Fibroblast of mammary gland (primary cell): ENCODE measurements at places on chromosomes 13 and 19.
A peak's percentile ranks its signal among the peaks of the same experiment; 100 is the strongest.

GRCh38 chr13:23658929-23659541, 88.8 kb downstream of the TNFRSF19 start:
- DNase-seq, result no peak

GRCh38 chr13:32585550-32586079, 637 bp upstream of the PDS5B start:
- DNase-seq, result no peak

- DNase-seq, result peak; percentile 26
Observed at GRCh38 chr19:1970003-1970805, 29.2 kb downstream of the CSNK1G2 start.

- no peak for DNase-seq
Observed at GRCh38 chr13:20960663-20961309, 58.2 kb upstream of the XPO4 start.

- DNase-seq, result no peak
Observed at GRCh38 chr13:68050761-68051160, 820.6 kb upstream of the PCDH9 start.

DNA sequence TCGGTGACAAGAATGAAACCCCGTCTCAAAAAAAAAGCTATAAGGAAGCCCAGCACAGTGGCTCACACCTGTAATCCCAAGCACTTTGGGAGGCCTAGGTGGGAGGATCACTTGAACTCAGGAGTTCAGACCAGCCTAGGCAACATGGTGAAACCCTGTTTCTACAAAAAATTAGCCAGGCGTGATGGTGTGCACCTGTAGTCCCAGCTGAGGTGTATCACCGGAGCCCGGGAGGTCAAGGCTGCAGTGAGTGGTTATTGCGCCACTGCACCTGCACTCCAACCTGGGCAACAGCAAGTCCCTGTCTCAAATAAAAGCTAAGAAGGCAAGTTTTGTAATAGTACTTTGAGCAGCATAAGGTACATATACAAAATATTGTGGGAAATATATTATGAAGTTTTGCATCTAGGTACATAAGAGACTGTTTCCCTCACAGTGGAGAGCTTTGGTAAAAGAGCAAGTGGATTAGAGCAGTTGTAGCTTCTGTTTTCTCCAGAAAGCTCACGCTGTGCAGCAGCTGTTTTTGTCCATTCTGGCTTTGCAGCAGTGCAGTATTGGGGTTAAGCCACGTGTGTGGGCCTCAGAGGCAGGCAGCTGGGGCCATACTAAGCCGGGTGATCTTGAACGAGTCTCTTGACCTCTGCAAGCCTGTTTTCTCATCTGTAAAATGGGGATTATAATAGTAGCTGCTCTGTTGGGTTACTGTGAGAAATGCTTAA, 35.4 kb downstream of the ARHGAP35 start:
- no peak for DNase-seq

DNA sequence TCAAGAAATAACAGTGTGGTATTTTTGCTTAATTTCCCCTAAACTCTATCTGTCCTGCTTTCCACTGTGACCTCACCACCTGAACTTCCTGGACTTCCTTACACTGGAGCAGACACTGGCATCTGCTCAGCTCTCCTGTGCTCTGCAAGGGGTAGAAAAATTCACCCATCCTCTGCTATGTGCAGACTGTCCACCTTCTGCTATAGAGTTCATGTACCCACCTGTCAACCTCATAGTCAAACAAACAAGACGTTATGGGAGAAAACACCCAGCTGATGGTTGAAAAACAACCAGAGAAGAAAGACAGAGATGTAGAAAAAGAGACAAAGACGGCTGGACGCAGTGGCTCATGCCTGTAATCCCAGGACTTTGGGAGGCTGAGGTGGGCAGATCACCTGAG, 12.2 kb downstream of the LAIR1 start:
- DNase-seq, result no peak

GRCh38 chr13:27830010-27830409, 37.7 kb downstream of the GSX1 start:
- DNase-seq, result no peak

DNA sequence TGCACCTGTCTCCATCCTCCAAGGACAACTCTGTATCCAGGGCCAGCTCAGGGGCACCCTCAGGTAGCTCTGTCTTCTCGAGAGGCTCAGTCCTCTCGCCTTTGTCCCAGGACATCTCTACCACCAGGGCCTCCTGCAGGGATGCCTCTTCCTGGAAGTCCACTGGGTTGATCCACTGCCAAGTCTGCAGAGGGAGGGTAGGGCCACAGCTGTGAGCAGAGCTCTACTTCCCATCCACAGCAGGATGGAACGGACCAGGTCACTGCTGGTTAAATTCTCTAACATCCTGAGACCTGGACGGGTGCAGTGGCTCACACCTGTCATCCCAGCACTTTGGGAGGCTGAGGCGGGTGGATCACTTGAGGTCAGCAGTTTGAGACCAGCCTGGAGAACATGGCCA, 26.8 kb downstream of the IL12RB1 start:
- no peak for DNase-seq

GRCh38 chr13:109274188-109274821, 512.1 kb downstream of the IRS2 start:
- DNase-seq, result peak; percentile 94

GRCh38 chr19:34314437-34315313, 50.3 kb upstream of the GPI start:
- DNase-seq, result no peak

GRCh38 chr19:2290441-2291184, 8.6 kb upstream of the PEAK3 start:
- DNase-seq, result no peak

- peak; percentile 65 for DNase-seq
Observed at GRCh38 chr19:1251330-1252220, 3.2 kb downstream of the MIDN start.

- no peak for DNase-seq
Observed at GRCh38 chr13:87736849-87737385, 65.7 kb downstream of the SLITRK5 start.

GRCh38 chr19:33064458-33064791, 263 bp downstream of the RHPN2 start:
- no peak for DNase-seq

DNA sequence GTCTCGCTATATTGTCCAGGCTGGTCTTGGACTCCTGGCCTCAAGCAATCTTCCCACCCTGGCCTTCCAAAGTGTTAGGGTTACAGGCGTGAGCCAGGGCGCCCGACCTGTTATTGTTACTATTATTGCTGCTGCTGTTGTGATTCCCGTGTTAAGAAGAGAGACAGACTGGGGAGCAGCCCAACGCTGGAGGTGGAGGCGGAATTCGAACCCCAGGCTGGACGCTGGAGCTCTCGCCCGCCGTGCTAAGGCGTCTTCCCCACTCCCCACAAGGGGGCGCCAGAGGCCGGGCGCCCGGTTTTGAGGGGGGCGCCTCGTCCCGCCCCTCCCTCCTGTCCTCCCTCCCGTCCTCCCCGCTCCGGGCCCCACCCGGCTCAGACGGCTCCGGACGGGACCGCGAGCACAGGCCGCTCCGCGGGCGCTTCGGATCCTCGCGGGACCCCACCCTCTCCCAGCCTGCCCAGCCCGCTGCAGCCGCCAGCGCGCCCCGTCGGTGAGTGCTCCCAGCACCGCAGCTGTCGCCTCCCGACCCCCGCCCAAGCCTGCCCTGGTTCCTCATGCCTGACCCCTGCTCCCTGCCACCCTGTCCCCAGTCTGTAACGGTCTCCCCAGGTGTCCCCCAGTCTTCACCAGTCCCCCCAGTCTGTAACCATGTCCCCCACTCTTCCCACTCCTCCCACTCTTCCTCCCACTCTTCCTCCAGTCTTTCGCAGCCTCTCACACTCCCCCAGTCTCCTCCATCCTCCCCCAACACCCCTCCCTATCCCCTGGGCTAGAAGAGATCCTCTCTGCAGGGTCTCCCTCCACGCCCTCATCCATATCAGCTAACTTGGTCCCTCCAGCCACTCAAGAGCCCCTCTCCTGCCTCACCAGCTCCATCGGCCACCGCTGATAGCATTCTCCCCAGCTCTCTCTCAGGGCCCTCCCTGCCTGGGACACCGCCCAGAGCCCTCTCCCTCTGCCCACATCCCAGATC, at the start of gene EHD2:
EHD2 (plus strand) TSS at position 377 of the 976 bp plus-strand sequence. CDS start 3,191 bp downstream, outside the sequence.
- peak; percentile 73 for DNase-seq

GRCh38 chr13:27699952-27700351, 78.3 kb downstream of the POLR1D start:
- DNase-seq, result no peak

- no peak for DNase-seq
Observed at GRCh38 chr13:24713022-24713421, 32.8 kb downstream of the ATP12A start.

- DNase-seq, result no peak
Observed at GRCh38 chr19:30116984-30117555, 175.0 kb downstream of the URI1 start.

DNA sequence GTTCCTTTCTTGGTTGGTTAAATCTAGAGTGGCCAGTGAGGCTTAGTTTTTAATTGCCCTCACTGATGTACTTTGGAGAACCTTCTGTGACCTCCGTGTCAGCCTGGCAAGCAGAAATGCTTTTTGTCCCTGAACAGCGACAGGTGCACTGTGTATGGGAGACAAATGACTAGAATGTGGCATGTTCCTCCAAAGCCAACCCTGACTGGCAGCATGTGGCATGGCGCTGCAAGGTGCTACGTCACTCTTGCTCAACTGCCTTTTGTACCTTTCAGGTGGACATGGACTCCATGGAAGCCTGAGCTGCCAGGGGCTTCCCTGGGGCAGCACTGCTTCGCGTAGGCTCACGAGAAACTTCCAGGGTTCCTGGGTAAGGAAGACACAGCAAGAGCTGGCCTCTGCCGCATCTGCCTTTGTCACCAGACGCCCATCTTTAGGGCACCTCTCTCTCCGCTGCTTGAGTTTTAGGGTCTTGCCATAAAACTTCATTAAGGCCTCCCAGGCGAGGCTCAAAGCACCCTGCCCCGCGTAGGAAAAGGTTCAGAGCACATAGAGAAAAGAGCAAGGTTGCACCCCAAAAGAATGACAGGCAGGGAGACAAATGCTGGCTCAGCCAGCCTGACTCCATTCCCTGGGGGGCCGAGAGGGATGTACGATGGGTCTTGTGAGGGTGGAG, 167.1 kb upstream of the SOX1 start:
- no peak for DNase-seq

DNA sequence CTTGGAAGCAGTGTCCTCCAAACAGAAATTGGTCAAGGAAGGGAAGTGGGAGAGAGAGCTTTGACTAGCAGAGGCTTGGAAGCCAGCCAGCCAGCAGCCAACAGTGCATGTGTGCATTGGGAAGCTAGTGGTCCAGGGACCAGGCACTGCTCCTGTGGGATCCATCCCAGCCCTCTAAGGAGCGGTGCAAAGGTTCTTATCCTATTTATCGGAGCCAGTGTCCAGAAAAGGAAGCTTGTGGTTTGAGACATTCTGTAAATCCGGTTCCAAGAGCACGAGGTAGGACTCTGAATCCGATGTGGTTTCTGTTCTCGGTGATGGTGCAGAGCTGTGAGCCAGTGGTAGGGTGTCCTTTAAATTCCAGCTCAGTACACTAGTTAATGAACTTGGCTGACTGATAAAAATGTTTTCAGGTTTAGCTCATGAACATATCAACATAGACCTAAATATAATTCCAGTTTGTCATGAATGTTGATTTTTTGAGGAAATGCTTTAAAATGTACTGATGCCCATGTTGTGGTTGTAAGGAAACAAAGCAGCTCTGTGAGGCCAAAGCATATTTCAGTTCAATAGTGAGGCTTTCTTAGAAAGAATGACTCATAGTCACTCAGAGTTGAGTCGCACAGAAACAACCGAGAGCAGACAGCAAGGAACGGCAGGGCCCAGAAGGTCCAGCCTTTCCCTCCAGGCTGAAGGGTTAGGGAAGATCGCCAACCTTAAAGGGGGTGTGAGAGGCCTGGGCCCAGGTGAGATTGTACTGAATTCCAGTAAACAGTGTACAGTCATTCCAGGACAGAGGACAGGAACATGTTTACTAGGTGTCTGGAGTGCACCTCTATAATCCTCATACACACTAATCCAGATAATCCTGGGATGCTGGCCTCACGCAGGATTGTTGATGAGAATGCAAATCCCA, 21.5 kb upstream of the GARRE1 start:
- peak; percentile 92 for DNase-seq

DNA sequence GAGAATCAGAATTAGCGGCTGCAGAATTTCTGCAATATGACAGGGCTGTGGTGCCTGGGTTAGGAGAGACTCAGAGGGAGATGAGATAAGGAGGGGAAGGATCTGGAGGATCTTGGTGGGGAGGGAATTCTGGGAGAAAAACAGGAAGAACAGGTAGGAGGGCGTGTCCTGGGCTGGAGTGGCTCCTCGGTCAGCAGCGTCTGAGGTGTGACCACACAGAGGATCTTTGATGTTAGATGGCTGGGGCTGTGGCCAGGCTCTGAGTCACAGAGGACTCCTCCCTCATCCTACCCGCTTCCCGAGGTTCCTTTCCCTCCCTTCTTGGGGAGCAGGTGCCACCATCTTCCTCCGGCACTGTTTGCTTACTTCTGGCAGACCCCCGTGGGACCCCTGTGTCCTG, 6.4 kb upstream of the KLK6 start:
- DNase-seq, result no peak

DNA sequence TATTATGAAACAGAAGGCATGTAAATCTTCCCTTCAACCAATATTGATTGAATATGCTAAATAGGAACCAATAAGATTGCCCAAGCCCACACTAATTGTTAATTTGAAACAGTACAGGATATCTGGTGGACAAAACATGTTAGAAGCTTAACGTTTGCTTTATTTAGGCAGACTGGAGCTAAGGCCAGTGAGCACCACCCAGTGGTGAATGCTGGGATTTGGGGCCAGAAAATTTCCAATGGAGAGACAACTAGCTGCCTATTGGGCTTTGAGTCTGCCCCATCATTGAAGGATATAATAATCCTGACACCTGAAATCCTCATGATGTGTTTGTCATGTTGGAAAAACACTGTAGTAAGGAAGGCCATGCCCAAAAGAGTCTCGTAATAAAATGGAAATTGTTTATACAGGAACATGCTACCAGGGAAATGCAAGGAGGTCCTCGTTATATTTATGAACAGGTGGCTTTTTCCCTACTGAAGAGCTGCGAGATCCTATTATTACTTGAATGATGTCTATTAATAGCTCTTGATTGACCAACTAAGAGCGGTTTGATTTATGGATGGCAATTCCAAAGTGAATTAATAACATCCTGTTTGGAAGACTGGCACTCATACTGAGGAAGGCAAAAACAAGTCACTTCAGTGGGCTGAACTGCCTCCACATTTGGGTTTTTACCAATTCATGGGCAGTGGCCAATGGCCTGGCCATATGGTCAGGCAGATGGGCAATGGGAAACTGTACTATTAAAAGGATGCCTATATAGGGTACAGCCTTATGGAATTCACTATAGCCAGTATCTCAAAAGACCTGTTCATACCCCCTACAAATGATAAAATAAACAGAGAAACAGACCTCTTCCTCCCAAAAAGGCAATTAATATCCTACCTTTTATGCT, 8.7 kb downstream of the SIGLECL1 start:
- peak; percentile 26 for DNase-seq

- no peak for DNase-seq
Observed at GRCh38 chr13:91347996-91348905, 764 bp downstream of the MIR17HG start.
